Upper lobe of left lung (tissue), 6 donors: ENCODE measurements at places on chromosomes 2 and 18. TPM values are rescaled to one million over a fixed set of nuclear protein-coding genes. Genes with fewer than 3 reads are reported as not detected.

Gene NEU2
- not detected for total RNA-seq

Gene YWHAQ
- total RNA-seq = 83.1 TPM

Gene OSR1
- 5.2 TPM for total RNA-seq

Gene FHOD3
- 4.8 TPM for total RNA-seq

Gene LRRC30
- not detected for total RNA-seq

Gene ZSCAN30
- 15.6 TPM for total RNA-seq

Gene LYG1
- 0.67 TPM for total RNA-seq

Gene NIF3L1
- 21.4 TPM for total RNA-seq

GRCh38 chr2:113278073-113278741 lies 514 bp downstream of the PAX8 start:
- DNase-seq = no peak

GRCh38 chr2:239035997-239036731 lies 188.3 kb downstream of the TWIST2 start:
- DNase-seq = peak; percentile 62

DNA sequence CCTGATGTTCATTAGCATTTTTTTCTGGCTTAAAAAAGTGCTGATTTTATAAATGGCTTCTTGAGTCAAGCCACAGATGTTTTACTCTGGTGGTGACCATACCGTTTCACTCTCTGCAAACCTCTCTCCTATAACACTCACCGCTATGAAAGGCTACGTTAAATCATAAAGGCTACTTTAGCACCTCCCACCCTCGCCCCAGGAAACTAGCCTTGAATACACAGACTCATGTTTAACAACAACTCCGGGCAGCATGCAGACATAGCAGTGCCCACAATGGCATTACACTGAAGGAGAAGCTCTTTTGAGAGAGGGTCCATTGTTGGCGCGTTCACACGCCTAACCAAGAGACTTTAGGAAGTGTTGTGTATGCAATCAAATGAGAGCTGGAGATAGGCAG lies 5.6 kb downstream of the MYT1L start:
- no peak for DNase-seq

- no peak for DNase-seq
Measured at GRCh38 chr18:14912967-14913366, 165.0 kb downstream of the ANKRD30B start.

GRCh38 chr2:165745916-165746315 lies 48.1 kb downstream of the GALNT3 start:
- DNase-seq = peak; percentile 87
